ENCODE measurements at places on chromosomes 7 and 10.

GRCh38 chr7:95262875-95263274, 61.5 kb downstream of the PON1 start:
- no peak for DNase-seq

DNA sequence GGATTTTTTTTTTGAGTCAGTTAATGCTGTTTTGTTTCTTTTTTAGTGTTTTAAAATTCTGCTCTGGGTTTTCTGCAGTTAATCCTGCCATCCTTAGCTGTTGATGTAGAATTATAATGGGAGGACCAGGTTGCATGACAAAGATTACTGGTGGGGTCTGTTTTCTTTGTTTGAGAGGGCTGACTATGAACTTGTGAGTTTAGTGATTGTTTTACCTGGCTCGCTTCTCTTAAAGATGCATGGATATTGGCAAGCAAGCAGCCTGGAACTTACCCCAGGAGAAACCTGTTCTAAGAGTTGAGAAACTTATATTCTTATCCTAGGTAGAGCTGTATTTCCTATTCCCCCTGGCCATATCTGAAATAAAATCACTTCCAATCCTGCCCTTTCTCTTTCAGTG, 727.8 kb downstream of the GRM8 start:
- no peak for DNase-seq

DNA sequence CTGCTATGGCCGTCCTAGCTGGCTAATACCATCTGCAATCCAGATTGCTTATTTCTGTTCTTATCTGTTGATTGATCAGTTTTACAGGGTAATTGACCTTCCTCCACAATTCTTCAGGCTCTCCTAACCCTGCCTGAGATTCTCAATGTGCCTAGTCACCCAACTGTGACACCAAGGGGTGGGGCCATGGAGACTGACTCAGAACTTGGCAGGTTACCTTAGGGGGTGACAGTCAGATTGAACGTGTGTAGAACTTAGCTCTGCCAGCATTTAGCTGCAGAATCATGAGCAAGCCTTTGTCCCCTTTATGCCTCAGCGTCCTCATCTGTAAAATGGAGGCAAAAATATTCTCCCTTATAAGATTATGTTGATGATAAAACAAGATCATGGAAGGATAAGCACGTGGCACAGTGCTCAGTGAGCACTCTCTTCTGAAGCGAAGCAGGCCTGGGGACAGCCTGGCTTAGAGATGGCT, 19.1 kb upstream of the LEP start:
- no peak for DNase-seq

- no peak for DNase-seq
These were observed 74.5 kb downstream of the INSIG1 start for GRCh38 chr7:155371884-155372781.

GRCh38 chr10:132850896-132851295, 64.9 kb upstream of the NKX6-2 start:
- no peak for DNase-seq

DNA sequence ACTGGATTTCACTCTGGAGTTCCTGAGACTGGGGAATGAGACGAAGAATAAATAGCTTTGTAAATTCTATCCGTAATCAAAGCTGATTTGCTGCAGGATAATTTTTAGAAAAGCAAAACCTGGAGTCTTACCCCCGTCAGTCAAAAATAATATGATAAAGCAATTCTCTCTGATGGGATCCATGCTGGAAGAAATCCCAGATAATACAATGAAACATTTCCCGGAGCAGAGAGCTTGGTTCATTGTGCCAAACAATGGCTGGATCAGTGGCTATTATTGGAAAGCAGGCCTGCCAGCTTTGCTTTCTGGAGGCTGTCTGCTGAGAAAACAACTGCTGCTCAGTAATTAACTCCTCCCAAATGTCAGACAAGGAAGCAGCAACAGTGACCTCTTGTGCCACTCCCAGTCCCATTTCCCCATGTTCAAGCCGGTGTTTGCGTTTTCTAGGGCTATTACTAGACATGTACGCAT, 609.4 kb upstream of the PCDH15 start:
- no peak for DNase-seq

DNA sequence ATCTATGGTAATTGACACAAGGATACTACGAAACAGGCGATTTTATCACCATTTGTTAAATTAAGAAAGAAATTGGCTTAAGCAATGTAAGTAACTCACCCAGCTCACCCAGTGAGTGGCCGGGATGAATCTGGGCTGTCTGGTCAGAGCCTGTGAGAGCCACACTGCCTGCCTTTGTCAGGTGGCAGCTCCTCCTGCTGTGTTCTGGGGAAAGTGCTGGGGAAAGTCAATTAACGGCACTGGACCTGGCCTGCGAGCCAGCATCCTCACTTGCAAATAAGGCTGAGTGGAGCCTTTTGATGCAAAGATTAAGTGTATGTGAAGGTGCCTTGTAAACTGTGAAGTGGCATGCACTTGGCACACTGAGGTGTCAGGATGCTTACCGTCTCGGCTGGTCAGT, 13.4 kb upstream of the CXCL12 start:
- DNase-seq = no peak

GRCh38 chr7:70571961-70572360, 560.0 kb upstream of the GALNT17 start:
- DNase-seq = no peak

GRCh38 chr7:140694592-140694991, 1.9 kb upstream of the NDUFB2 start:
- DNase-seq = no peak

DNA sequence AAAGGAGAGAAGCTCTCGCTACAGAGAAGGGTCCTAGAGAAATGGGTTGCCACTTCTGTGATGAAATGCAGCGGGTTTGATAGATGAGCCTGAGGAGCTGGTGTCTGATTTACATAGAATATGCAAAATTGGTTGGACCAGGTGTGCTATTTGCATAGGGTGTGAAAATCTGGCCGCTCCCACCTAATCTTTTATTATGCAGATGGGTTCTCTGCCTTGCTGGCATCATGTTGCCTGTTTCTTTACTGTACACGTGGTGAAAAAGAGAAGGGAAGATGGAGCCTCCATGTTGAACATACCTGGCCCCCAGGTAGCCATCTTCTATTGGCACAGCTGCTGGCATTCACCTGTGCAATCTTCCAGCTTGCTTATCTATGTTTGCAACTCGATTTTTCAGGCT, 212.2 kb downstream of the ANKRD7 start:
- DNase-seq = no peak

DNA sequence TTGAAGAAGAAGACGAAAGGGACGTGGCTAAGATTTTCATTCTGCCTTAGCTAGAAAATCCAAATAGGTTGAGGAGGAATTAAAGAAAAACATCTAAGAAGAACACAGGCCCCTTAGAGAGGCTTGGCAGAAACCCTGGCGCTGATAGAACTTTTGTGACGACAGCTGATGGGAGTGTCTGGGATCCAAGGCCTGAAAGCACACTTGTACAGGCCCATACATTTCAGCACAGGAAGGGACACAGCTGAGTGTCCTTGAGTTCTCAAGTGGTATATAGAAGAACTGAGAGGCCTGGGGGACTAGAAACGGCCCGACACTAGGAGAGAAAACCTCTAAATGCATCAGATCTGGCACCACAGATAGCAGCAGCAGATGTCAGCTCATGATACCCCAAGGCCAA, 39.5 kb downstream of the PRPS1L1 start:
- DNase-seq = no peak

- no peak for DNase-seq
These were observed 124.9 kb downstream of the ANLN start for GRCh38 chr7:36514289-36515243.

GRCh38 chr7:16080131-16080530, 341.2 kb downstream of the CRPPA start:
- no peak for DNase-seq

DNA sequence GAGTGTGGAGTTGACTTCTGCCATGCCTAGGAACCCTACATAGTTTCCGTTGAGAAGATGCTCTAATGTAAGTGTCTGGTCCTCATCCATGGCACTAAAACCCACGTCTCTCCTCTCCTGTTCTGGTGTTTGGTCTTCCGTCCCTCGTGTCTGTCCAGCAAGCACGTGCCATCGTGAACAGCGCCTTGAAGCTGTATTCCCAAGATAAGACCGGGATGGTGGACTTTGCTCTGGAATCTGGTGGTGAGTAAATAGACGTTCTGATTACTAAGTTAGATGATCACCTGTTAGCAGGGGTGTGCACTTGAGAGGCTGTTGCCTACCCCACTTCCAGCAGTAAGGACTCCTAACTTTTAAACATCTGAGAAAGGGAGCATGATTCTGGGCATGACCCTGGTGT, 15.1 kb upstream of the GET4 start:
- no peak for DNase-seq

DNA sequence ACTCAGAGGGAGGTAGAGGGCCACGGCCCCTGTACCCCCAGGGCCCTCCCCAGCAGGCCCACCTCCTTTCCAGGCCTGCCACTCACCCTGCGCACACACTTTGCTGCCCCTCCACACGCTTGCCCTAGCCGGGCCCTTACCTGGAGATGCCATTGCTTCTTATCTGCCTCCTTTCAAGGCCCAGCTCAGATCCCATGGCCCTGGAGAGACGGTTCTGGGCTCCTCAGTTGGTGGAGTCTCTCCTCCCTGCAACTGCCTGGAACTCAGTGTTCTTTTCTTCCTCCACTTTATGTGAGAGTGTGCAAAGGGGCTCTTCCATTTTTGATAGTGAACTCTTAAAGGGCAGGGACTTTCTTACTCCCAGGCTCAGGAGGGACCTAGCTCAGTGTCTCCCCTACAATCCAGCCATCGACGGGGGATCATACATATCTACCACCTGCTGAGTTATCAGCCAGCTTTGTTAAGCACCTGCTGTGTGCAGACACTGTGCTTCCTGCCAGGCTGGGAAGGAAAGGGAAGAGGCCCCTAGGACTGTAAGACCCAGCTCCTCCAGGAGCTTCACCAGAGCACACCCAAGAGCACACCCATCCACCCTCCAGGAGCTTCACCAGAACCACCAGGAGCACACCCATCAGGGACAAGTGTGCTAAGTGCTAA, 89.3 kb upstream of the MACROH2A2 start:
- DNase-seq = no peak

GRCh38 chr10:57015595-57016318, 654.7 kb upstream of the ZWINT start:
- no peak for DNase-seq

DNA sequence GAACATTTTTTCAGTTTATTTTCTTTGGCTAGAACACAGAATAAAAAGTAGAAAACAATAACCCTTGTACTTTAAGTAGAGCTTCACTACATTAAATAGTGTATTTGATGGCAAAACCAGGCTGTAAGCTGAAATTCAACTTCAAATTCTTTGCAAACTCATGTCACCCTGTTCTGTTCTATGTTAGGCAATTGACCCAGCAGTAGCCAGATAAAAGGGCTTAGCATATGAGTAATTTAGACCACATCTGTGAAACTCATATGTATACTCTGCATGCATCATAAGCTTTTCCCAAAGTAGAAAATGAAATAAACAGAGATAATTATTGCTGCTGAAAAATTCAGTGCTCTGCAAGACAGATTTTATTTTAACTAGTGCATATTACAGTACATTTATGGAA, 150.2 kb downstream of the GNAI1 start:
- no peak for DNase-seq

DNA sequence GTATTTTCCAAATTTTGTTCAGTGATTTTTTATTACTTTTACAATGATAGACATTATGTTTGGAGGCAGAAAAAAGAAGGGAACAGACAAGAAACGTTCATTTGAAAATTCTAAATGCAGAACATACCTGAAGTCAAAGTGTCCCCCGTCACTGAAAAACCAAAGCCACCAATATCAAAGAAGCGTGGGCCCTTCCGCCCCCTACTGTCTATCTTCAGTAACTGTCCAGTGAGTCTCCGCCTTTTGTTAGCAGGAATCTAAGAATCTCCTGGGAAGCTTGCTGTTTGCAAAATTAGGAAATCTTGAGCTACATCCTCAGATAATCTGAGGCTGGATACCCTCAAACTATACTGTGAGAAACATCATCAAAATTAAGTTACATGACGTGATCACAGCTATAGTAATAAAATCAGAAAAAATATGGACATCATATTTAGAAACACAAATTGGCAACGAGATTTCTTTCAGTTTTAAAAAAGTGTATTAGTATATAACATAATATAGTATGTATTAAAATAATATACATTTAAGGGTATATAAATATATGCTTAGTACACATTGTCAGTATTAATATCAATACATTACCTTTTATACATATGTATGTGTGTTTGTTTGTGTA, 169.3 kb upstream of the AKR1E2 start:
- peak; percentile 25 for DNase-seq

GRCh38 chr7:112252691-112253090, 46.2 kb downstream of the ZNF277 start:
- no peak for DNase-seq

- DNase-seq = no peak
These were observed 50.5 kb downstream of the PNLIPRP3 start for GRCh38 chr10:116477986-116478664.

DNA sequence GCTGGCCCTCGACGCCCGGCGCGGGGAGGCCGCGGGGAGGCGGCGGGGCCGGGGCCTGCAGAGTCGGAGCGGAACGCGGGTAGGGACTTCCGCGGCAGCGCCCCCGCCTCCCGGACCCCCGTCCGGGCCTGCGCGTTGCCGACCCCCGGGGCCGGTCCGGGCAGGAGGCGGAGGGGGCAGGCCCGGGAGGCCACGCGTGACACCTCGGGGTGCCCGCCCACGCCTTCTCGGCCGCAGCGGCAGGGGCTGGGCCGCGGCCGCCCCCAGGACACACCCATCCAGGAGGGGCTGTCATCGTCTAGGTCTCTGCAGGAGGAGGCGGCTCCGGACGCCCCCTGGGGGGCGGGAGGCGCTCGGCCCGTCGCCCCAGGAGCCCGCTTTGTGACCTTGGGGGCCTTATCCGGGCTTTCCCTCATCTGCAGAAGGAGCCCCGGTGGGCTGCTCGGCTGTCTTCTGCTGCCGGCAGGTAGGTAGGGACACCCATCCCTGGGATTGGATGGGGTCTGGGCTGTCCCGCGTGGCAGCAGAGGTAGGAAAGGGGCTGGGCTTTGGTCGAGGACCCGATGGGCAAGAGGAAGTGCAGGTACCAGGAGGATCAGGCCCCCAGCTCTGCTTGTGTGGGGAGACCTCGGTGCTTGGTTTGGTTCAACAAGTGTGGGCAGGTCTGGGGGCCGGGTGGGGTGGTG, 569 bp downstream of the ZNF316 start:
- DNase-seq = peak; percentile 33

- DNase-seq = no peak
These were observed 22.2 kb downstream of the SLC37A3 start for GRCh38 chr7:140375892-140376730.

GRCh38 chr10:56836659-56837058, 475.6 kb upstream of the ZWINT start:
- no peak for DNase-seq

GRCh38 chr10:14009371-14010100, 321.2 kb downstream of the FRMD4A start:
- DNase-seq = peak; percentile 55

Data from stimulated activated CD4-positive, alpha-beta T cell treated with anti-CD3 and anti-CD28 coated beads, Interleukin-1b, Interleukin-23, amount 100 ng/mL, for 1 hour (primary cell).